H7 (cell line): ENCODE measurements at places on chromosomes 6 and 20. TPM values are rescaled to one million over a fixed set of nuclear protein-coding genes. Genes with fewer than 3 reads are reported as not detected.

MAP7 gene
- total RNA-seq, result 7.8 and 12.2 TPM in 2 replicates

MOCS1 gene
- total RNA-seq, result 19.7 and 22.0 TPM in 2 replicates

XPO5 gene
- 70.9 and 78.3 TPM in 2 replicates for total RNA-seq

RNF144B gene
- total RNA-seq, result 1.4 and 1.7 TPM in 2 replicates

GJA10 gene
- total RNA-seq, result 0.28 TPM in 1 of 2 replicates, not detected in the other

TNFAIP3 gene
- total RNA-seq, result 1.2 and 1.7 TPM in 2 replicates

KIF25 gene
- total RNA-seq, result 0.15 and 0.42 TPM in 2 replicates

B3GAT2 gene
- 0.18 and 0.28 TPM in 2 replicates for total RNA-seq

TBCC gene
- 57.0 and 65.8 TPM in 2 replicates for total RNA-seq

ZNF311 gene
- total RNA-seq, result 1.4 and 2.8 TPM in 2 replicates

BANF2 gene
- total RNA-seq, result not detected in 2 replicates

NFKBIE gene
- total RNA-seq, result 9.7 and 12.3 TPM in 2 replicates

C6orf52 gene
- 0.26 and 4.6 TPM in 2 replicates for total RNA-seq

ULBP1 gene
- total RNA-seq, result 0.28 and 0.33 TPM in 2 replicates

MATN4 gene
- 0.14 and 0.67 TPM in 2 replicates for total RNA-seq

IP6K3 gene
- total RNA-seq, result 0.07 TPM in 1 of 2 replicates, not detected in the other

TMEM30A gene
- total RNA-seq, result 33.0 and 45.1 TPM in 2 replicates

MTFR2 gene
- total RNA-seq, result 2.6 and 5.7 TPM in 2 replicates

FUT9 gene
- 0.18 and 0.28 TPM in 2 replicates for total RNA-seq

TXLNB gene
- not detected in 2 replicates for total RNA-seq

CST4 gene
- not detected in 2 replicates for total RNA-seq

FAM110A gene
- total RNA-seq, result 5.5 and 9.9 TPM in 2 replicates

PROCR gene
- total RNA-seq, result 64.9 and 89.6 TPM in 2 replicates

THBD gene
- total RNA-seq, result 1.2 and 1.5 TPM in 2 replicates

NPEPL1 gene
- 30.9 and 33.8 TPM in 2 replicates for total RNA-seq
